ENCODE measurements at places on chromosomes 4 and X. TPM values are rescaled to one million over a fixed set of nuclear protein-coding genes. Genes with fewer than 3 reads are reported as not detected.

The CSN1S1 gene
- total RNA-seq: not detected

The TRPC3 gene
- 0.34 TPM for total RNA-seq

The ABCG2 gene
- total RNA-seq: 1.1 TPM

The SSX3 gene
- total RNA-seq: not detected

The NXF3 gene
- not detected for total RNA-seq

The TEX13B gene
- not detected for total RNA-seq

All from bronchial smooth muscle cell (primary cell).